AML-193 (cell line): ENCODE measurements at places on chromosomes 1 and 21.

DNA sequence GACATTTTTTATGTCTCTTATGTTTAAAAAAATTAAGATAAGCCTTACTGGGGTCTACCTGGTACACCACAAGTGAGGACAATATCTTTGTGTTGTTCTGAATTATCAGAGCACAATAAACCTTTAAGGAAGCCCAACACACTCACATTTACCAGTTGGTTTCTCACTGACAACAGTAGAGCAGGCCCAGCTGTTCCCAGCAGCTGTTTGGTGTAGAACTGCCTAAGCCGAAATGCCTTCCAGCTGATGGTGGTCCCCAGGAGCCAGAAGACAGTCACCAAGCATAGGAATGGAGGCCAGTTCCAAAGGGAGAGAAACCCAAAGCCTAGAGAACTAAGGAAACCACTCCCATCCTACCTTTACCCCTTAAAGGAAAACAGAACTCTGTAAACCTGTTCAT, 428.6 kb upstream of the CAMK1G start:
- no peak for DNase-seq

DNA sequence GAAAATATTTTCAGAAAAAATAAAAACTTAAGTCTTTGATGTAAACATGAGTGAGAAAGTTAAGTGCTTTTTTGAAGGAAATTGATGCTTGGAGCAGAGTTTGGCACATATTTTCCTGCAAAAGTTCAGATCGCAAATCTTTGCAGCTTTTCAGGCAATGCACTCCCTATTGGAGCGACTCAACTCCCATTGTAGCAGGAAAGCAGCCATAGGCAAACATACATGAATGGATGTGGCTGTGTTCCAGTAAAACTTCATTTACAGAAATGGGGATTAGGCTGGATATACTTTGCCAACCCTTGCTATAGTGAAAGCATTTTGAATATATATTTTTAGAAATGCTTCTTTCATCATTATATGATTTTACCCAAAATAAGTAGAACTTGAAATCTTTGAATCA, 8.1 kb downstream of the AGL start:
- DNase-seq, result no peak

GRCh38 chr1:177969109-177969508, 749 bp downstream of the SEC16B start:
- no peak for DNase-seq

DNA sequence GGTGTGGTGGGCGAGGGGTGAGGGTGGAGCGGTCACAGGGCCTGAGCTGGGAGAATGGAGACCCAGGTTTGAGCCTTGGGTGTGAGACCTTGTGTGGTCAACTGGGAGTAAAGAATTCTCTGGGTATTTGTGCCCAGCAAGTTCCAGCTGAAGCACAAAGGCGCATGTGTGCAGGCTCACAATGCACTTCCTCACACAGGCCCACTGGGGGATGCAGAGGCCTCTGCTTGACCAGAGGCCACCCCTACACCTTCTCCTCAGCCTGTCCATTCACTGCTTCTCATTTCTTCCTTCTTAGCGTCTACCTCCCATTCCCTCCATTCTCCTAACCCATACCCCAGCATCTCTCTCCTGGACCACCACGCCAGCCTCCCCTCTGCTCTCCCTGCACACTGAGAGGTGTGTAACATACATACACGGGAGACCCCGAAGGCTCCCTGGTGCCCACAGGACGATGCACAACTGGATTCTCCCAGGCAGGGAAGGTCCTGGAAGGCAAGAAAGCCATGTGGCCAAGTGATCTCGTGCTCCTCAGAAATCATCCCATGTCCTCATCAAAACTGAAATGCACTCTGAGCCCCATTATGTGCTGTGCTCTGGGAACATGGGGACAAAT, 12.3 kb upstream of the TTC39A start:
- no peak for DNase-seq

DNA sequence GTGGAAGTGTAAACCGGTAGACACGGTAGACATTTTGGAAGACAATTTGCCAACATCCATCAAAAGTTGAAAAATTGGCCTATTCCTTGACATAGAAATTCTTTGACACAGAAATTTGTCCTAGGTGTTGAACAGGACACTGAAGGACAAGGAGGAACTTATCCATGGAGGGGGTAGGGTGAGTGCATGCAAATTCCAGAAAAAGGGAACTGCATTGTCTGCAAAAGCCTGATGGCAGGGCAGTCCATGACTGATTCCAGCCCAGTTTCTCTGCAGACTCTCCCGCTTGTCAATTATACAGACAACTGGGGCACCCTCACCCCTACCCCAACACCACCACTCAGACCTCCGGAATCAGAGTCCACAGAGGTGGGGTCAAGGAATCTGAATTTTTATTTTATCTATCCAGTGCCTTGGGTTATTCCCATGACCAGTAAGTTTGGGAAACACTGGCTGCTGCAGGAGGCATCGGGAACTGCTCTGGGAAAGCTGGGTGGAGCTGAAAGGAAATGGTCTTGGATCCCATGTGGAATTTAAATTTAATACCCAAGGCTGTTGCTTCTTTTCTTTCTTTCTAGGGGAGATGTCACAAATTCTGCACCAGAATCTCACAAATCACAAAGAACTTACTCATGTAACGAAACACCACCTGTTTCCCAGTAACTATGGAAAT, 103.3 kb upstream of the SLC45A1 start:
- DNase-seq, result no peak

DNA sequence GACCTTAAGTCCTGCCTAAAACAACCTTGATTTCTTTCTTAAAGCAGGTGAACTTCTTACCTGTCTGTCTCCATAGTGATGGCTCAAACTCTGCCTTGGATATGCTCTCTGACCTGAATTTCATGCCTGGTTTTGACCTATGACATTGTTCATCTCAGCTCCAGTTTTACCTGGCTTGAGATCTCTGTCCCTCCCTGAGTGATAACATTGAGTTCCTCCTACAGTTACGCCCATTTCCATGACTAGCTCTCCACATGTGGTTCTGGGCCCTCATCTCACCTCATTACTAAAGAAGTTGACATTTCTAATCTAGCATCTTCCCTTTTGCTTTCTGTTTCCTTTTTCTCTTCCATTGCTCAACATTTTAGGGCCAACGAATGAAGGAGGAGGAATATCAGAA, 233.1 kb downstream of the HHIPL2 start:
- no peak for DNase-seq

GRCh38 chr1:14181191-14181795, 417.2 kb upstream of the KAZN start:
- no peak for DNase-seq

DNA sequence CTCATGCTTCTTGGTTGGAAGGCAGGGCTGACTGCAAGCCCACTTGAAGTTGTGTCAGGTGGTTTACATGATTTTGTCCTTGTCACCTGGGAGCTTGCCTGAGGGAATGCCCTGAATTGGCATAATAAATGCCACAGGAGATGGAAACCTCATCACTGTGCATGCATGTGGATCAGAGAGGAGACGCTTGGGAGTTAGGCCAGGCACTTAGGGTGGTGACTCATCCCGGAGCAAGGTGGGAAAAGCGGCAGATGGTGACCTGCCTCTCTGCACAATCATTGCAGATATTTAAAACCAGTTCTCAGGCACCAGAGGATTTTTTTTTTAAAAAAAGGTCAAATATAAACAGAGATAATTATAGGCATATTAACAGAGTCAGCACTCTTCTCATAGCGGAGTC, 202.2 kb upstream of the KIAA0040 start:
- DNase-seq, result no peak

GRCh38 chr1:43802356-43802980, 95.1 kb downstream of the ST3GAL3 start:
- no peak for DNase-seq

- DNase-seq, result no peak
Observed at GRCh38 chr1:169874229-169874628, 19.5 kb downstream of the SCYL3 start.
